Colonic mucosa (tissue), 4 donors: ENCODE measurements at places on chromosomes 16 and 17. TPM values are rescaled to one million over a fixed set of nuclear protein-coding genes. Genes with fewer than 3 reads are reported as not detected.
A peak's percentile ranks its signal among the peaks of the same experiment; 100 is the strongest.

- no peaks in the 10 kb centered on the region for H3K4me1 ChIP-seq
- no peak overlapping the region for H3K4me3 ChIP-seq
Measured at GRCh38 chr16:79797486-79797885, 196.9 kb upstream of the MAF start.

DNA sequence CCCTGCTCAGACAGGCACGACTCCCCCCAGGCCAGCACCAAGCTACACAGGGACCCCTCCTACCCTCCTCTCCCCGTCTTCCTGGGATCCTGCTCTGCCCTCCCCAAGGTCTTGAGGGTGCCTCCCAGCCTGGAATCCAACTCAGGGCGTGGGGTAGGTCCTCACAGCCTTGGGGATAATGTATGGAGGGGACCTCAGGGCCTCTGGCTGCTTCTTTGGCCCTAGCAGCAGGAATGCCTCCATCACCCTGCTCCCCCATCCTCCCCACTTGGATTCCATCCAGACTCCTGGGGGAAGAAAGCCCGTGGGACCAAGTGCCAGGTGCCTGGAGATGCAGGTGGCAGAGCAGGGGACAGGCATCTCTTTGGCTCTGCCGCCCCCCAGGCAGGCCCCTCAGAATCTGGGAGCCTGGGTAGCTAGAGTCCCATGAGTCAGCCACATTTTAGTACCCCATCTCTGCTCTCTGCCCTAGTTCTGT, 10.7 kb upstream of the STAC2 start:
- no peak overlapping the region for H3K4me3 ChIP-seq
- no peak for DNase-seq
- H3K27ac ChIP-seq: no peak overlapping the region
- no peaks in the 10 kb centered on the region for H3K36me3 ChIP-seq

- H3K27me3 ChIP-seq: no peaks in the 10 kb centered on the region
- no peak overlapping the region for H3K4me3 ChIP-seq
- no peaks in the 10 kb centered on the region for H3K4me1 ChIP-seq
- no peaks in the 10 kb centered on the region for H3K36me3 ChIP-seq
- H3K27ac ChIP-seq: no peak overlapping the region
Measured at GRCh38 chr17:2865228-2865627, 69.0 kb downstream of the RAP1GAP2 start.

DNA sequence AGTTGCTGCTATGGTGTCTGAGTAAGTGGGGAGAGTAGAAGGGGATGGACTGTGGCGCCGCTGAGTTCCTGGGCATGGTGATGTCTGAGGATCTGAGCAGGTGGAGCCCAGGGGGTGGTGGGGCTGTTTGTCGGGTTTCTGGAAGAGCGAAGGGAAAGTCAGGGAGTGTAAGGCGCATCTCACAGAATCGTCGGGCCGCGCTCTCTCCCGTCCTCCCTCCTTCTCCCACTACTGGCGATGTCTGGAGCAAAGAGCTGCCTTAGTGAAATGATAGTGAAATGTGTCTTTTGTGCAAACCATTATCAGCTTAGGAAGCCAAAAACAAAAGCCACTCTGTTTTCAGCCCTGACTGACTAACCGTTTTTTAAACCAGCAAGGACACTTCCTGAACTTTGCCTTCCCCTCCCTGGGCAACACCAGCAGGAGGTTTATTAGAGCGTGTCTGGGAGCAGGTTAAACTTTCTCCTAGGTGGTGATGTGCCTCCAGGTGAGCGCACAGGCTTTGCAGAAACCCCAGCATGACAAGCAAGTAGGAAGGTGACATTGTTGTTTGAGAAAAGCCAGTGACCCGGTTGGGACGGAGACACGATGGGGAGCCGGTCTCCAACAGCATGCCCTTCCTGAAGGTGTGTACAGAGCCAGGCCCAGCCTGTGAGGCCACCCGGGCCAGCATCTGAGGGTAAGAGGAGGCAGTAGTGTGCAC, 49.1 kb downstream of the RAB11FIP3 start:
- peak; percentile 67 for DNase-seq
- no peak overlapping the region for H3K4me3 ChIP-seq
- no peaks in the 10 kb centered on the region for H3K4me1 ChIP-seq

DNA sequence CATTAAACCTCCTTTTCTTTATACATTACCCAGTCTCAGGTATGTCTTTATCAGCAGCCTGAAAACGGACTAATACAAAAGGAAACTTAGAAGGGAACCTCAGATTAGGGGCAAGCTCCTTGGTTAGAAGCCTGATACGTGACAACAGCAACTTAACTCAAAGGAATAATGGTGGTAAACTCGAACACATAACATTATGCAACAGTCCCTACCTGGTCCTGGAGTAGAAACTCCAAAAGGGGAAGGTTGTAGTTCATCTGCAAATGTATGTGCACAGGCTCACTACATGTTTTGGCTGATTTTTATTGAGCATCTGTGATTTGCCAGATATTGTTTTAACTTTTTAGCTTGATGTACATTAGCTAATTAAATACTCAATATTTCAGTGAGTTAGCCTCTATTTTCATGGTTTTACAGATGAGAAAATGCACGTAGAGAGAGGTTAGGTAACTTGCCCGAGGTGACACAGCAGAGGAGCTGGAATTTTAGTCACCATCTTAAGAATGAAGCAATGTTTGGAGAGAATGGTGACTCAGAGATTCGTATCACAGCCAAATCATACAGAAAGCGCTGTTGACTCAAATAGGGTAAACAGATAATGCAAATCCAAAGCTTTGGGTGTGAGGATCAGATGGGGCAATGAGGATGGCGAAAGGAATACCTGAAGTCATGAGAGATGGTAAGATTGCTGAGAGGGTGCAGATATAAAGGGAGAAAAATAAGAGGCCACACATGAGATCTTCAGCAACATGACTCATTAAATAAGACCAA, 194.9 kb upstream of the RBFOX1 start:
- H3K27me3 ChIP-seq: no peaks in the 10 kb centered on the region
- H3K36me3 ChIP-seq: no peaks in the 10 kb centered on the region
- no peak overlapping the region for H3K4me3 ChIP-seq

DNA sequence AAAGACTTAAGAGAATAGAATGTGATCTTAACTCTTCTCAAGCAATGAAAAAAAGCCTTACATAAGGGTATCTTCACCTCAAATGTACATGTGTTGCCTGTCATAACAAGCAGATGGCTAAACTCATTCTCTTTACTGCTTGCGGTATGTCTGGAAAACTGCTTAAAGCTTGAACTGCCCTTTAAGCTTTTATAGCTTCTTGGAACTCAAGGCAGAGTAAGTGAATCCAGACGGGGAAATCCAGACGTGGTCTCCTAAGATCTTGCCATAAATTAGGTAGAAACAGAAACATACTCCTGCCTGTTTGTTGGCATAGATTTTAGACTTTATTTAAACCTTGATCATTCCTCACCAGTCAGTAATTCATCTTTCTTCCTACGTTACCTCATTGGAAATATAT, 19.6 kb downstream of the CLUAP1 start:
- H3K27ac ChIP-seq: no peak overlapping the region
- no peaks in the 10 kb centered on the region for H3K27me3 ChIP-seq
- H3K36me3 ChIP-seq: no peaks in the 10 kb centered on the region
- no peaks in the 10 kb centered on the region for H3K4me1 ChIP-seq
- no peak overlapping the region for H3K4me3 ChIP-seq
- no peak for DNase-seq

The MT1A gene
- total RNA-seq: 10.2 TPM

DNA sequence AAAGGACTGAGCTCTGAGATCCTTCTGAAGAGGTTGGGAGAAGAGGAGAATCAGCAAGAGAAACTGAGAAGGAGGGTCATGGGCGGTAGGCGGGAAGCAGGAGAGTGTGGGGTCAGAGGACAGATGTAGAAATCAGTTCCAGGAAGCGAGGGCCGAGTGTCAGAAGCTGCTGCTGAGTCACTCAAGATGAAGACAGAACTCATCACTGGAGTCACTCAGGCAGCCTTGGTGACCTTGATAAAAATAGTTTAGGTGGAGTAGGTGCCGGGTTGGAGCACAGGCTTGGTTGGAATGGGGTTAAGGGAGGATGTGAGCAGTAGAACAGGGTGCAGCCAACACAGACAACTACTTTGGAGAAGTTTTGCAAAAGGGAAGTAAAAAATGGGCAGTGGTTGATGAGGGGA, 6.1 kb upstream of the ITGAM start:
- H3K27me3 ChIP-seq: no peaks in the 10 kb centered on the region
- no peak for DNase-seq
- no peak overlapping the region for H3K4me3 ChIP-seq

GRCh38 chr17:40564883-40565768, at the start of gene CCR7:
Gene CCR7 (minus strand): TSS chr17:40565472. CDS start chr17:40565409, 63 bp downstream.
- DNase-seq: no peak
- H3K27me3 ChIP-seq: no peaks in the 10 kb centered on the region
- H3K36me3 ChIP-seq: no peaks in the 10 kb centered on the region

The CA4 gene
- 397 TPM for total RNA-seq

The LITAFD gene
- not detected for total RNA-seq

- H3K27ac ChIP-seq: no peak overlapping the region
- DNase-seq: no peak
- H3K27me3 ChIP-seq: no peaks in the 10 kb centered on the region
Measured at GRCh38 chr17:28136923-28137322, 94.4 kb downstream of the NLK start.

DNA sequence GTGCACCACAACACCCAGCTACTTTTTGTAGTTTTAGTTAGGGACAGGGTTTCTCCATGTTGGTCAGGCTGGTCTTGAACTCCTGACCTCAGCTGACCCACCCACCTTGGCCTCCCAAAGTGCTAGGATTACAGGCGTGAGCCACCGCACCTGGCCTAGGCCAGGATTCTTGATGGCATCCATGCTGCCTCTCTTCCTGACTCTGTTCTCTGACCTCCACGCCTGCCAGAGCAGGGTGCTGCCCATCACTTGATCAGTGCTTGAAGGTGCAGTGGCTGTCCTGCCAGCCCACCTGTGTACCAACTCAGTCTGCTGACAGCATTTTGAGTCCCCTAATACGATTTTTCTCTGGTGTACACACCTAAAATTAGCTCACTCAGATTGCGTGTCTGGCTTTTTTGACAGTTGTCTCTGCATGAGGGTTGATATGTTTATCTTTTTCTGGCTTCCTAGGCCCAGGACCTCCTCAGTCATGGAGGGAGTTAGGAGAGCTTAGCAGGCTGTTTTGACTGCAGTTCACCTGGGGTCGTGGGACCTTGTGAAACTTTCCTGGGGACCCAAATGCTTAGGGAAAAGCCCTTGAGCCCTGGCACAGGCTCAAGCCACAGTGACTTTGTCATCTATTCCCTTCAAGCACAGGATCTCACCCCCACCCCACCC, 5.9 kb downstream of the HAS3 start:
- no peaks in the 10 kb centered on the region for H3K27me3 ChIP-seq
- H3K36me3 ChIP-seq: no peaks in the 10 kb centered on the region
- no peak overlapping the region for H3K4me3 ChIP-seq
- no peak overlapping the region for H3K27ac ChIP-seq

The CSF3 gene
- total RNA-seq: not detected

DNA sequence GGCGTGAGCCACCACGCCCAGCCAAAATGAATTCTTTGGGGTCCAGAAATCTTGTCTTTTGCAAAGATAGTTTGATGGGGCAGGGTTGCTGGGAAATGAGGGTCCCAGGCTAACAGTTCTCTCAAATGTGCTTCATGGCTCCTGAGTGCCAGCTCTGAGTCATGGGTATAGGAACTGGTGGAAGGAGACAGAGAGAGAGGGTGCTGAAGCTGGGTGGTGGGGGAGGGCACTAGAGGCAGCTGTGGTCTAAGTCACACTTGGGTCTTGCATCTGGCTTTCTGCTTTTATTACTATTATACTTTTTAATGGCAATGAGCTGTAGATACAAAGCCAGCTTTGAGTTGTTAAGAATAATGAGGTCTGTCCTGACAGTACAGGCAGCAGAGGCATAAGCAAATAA, 54.6 kb downstream of the PRKCA start:
- peaks cover 2% of the 10 kb centered on the region for H3K4me1 ChIP-seq
- no peak overlapping the region for H3K27ac ChIP-seq
- no peaks in the 10 kb centered on the region for H3K27me3 ChIP-seq
- H3K36me3 ChIP-seq: no peaks in the 10 kb centered on the region
- H3K4me3 ChIP-seq: no peak overlapping the region
- DNase-seq: no peak
